ENCODE measurements at places on chromosomes 12 and 14.

GRCh38 chr14:102344485-102344884 lies 18.2 kb downstream of the CINP start:
- no peak for DNase-seq

DNA sequence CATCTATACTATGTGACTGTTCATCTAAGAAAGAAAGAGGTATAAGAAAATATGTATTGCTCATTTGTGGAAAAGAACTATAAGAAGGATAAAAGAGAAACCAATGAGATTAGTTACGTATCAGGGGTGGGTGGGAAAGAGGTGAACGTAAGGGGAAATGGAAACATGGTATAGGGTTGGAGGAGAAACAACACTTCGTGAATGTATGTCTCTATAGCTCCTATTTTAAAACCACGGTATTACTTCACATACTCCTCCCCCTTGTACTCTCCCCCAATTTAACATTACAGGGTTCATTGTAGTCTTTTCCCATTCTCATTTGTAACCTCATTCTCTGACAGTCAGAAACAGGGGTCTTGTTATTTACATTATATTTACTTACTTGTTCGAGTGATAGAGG lies 120.4 kb downstream of the FOXG1 start:
- no peak for DNase-seq

- DNase-seq: no peak
Measured at GRCh38 chr12:19517583-19517982, 78.3 kb downstream of the AEBP2 start.

GRCh38 chr12:94174576-94174975 lies 26.2 kb downstream of the PLXNC1 start:
- no peak for DNase-seq

DNA sequence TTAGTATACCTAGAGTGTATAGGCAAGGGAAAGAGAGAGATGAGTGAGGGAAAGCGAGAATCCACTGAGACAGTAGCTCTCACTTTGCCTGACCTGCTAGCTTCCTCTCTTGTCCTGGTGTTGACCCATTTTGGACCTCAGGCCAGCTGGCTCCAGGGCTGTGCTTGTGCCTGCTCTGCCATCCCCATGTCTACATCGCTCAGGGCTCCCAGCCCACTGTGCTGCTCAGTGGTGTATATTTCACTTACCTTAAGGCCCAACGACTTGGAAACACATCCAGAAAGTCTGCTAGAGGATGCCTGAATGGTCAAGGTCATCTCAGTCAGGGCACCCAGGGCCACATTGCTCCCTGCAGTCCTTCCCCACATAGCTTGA lies 964 bp upstream of the SERPINA4 start:
- no peak for DNase-seq

GRCh38 chr12:99658671-99659349 lies 11.3 kb downstream of the GARIN6 start:
- DNase-seq: peak; percentile 44

DNA sequence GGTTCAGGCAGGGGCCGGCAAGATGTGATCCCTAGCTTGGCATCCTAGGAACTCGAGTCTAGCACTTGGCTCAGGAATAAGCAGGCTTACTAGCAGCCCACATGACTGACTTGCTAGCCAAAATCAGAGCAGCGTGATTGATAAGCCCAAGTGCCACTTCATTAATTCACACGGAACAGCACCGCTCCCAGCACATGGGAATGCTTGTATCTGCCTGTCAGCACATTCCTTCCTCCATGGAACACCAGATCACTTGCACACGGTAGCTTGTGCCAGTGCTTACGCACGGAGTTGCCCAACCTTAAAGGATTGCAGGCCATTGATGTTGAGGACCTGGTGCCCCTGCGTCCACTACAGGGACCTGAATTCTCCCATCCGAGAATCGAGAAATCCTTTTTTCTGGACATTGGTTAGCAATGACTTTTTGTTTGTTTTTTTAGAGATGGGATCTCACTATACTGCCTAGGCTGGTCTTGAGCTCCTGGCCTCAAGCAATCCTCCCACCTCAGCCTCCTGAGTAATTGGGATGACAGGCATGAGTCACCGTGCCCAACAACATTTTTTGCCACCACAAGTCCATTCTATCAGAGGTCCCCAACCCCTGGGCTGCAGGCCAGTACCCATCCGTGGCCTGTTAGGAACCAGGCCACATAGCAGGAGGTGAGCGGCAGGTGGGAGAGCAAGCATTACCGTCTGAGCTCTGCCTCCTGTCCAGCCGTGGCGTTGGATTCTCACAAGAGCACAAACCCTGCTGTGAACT lies 30.6 kb upstream of the TSPAN9 start:
- DNase-seq: no peak

GRCh38 chr12:5723711-5724252 lies 221.3 kb downstream of the ANO2 start:
- no peak for DNase-seq

- no peak for DNase-seq
Measured at GRCh38 chr12:90514325-90514724, 440.7 kb downstream of the CCER1 start.

DNA sequence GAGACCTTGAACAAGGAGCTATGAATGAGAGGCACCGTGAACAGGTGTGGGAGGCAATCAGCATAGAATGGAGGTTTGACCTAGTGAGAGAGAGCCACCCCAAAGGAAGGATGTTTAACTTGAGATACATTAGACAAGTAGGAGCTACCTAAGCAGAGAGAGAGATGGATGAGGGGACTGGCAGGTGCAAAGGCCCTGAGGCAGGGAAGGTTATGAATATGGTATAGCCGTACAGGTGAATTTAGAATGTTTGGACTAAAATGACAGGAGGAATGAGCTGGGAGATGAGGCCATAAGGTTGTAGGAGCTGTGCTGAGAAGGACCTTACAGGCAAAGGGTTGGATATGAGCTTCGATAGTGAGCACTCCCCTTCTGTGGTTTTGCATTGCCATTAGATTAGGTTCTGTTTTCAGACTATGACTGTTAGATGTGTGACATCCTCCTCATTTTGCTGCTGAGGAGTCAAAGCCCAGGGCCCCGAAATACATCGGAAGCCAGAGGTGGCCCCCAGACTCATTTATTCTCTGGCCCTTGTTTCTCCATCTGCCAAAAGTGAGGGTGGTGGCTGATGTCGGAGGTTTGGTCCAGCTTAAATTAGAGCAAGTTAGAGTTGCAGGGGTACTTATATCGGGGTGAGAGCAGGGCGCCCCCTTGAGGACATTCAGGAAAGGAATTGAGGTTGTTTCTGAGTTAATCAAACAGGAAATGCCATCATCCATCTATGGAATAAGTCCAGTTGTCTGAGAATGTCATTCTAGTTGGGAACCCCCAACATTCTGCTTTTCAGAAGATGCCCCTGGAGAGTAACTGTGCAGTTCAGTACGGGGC lies 29.4 kb downstream of the SLC24A4 start:
- peak; percentile 26 for DNase-seq

DNA sequence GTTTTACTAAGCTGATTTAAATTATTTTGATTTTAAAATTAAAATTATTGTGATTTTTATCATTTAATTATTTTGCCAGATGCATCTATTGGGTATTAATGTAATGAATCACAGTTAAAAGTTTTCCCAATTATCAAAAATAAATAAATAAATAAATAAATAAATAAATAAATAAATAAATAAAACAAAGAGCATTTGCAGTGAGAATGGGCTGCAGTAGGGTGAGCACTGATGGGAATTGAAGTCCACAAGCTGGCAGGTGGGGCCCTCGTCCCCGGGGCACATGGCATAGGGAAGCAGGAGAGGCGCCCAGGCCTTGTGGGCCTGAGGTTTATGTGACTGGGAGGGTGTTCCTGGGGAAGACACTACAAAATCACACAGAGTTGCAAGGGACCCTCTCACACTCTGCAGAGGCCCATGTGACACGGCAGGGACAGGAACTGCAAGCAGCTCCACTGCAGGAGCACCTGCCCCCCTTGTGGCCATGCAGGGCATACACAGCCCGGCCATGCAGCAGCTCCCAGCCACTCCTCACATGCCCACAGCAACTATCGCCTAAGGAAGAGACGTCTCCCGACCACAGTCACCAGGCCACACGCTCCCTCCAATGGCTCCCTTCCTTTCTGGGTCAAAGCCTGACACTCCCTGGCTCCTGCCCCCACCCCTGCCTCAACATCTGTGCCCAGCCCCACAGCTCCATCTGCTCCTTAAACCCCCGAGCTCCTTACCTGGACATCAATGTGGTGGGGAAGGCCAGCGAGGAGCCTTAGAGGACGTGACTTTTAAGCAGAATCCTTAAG lies 256.3 kb upstream of the SFSWAP start:
- DNase-seq: peak; percentile 60

DNA sequence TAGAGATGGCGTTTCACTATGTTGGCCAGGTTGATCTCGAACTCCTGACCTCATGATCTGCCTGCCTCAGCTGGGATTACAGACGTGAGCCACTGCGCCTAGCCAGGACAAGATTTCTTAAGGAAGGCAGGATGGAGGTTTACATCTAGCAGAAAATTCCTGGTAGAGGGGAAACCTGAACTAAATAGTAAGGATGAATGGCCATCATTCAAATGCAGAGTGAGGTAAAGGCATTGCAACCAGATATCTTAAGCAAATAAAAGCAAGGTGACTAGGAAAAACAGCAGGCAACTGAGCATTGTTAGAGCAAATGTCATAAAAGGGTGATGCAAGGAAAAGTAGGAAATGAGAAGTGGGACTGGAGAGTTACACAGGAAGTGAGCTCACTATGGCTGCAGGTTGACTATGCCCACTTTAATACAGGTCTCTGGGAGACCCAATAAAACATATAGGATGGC lies 133.0 kb downstream of the SOX5 start:
- no peak for DNase-seq

- DNase-seq: no peak
Measured at GRCh38 chr12:68180792-68181744, 21.5 kb upstream of the IFNG start.

DNA sequence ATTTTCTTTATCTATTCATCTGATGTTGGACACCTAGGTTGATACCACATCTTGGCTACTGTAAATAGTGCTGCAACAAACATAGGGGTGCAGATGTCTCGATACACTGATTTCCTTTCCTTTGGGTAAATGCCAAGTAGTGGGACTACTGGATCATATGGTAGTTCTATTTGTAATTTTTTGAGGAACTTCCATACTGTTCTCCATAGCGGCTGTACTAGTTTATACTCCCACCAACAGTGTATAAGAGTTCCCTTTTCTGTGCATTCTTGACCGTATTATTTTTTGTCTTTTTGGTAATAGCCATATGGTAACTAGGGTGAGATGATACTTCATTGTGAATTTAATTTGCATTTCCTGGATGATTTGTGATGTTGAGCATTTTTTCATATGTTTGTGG lies 71.8 kb downstream of the LRP6 start:
- no peak for DNase-seq

DNA sequence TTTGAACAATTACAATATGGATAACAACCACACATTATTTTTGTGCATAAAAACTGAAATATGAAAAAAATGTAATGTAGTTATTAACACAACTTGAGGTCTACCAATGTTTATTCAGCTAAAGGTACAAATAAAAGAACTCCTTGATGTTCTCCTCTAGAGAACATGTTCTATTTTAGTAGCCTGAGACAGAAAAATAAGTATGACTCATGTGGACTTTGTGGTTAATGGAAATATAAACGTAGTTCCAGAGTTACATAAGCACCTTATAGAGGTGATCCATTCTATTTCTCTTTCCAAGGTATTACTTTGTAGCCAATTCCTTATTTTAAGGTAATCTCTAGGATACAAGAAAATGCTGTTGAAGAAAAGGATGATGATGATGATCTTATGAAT lies 25.7 kb downstream of the ALKBH1 start:
- DNase-seq: no peak

DNA sequence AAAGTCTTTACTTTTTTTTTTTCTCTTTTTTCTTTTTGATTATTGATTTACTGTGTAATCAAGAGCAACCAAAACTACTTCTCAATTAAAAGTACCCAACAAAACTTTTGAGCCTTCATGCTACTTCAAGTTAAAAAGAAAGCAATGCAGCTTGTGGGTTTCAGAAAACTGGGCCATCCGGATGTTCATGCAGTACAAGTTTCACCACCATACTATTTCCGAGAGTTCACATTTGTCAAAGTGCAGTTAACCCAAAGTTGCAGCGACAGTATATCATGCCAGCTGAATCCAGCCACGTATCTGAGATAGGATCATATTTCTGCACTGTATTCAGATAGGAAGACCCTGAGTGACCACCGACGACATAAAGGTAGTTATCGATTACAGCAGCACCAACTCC lies 33.0 kb downstream of the KLHL28 start:
- no peak for DNase-seq

- DNase-seq: no peak
Measured at GRCh38 chr12:53060721-53061276, 10.9 kb downstream of the TNS2 start.

DNA sequence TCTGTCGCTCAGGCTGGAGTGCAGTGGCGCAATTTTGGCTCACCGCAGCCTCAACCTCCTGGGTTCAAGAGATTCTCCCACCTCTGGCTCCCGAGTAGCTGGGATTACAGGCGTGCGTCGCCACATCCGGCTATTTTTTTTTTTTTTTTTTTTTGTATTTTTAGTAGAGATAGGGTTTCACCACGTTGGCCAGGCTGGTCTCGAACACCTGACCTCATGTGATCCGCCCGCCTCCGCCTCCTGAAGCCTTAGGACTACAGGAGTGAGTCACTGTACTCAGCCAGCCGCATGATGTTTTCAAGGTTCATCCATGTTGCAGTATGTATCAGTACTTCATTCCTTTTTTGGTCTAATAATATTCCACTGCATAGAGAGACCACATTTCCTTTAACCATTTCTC lies 2.4 kb upstream of the RNF34 start:
- no peak for DNase-seq

GRCh38 chr14:22803687-22803974 lies 11.6 kb downstream of the SLC7A7 start:
- no peak for DNase-seq

- DNase-seq: peak; percentile 73
Measured at GRCh38 chr14:51302295-51303030, 62.4 kb downstream of the TMX1 start.

DNA sequence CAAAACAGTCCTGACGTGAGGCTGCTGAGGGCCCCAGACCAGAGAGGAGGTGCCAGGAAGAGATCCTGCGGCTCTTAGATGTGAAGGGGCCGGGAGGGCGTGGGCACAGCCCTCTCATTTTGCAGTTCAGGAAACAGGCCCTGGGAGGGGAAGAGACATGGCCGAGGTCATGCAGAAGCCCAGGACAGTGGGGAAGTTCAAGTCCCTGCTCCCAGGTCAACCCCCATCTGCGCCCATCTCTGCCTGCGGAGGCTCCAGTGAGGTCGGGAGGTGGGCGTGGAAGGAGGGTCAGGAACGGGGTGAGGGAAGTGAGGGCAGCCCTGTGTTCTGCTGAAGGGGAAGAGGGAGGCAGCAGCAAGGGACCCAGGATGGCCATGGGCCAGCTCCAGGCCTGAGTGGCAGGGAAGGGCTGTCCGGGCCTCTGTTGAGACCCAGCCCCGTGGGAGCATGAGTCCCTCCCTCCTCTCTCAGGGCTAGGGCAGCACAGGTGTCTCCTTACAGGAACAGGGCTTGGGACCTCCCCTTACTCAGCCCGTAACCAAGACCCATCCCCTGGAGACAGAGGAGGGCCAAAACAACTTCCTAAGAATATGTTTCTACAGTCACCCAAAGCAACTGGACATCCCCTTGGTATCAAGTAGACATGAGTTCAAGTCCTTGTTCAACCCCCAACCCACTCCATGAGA lies 90.8 kb downstream of the LGMN start:
- no peak for DNase-seq

GRCh38 chr14:50920482-50921230 lies 23.6 kb downstream of the PYGL start:
- DNase-seq: peak; percentile 81

- no peak for DNase-seq
Measured at GRCh38 chr14:105425823-105426247, 6.2 kb downstream of the MTA1 start.
